Stimulated activated CD8-positive, alpha-beta memory T cell treated with anti-CD3 and anti-CD28 coated beads, Interleukin-15, amount 100 ng/mL, for 4 hours (primary cell): ENCODE measurements at places on chromosomes 7 and 10.
A peak's percentile ranks its signal among the peaks of the same experiment; 100 is the strongest.

DNA sequence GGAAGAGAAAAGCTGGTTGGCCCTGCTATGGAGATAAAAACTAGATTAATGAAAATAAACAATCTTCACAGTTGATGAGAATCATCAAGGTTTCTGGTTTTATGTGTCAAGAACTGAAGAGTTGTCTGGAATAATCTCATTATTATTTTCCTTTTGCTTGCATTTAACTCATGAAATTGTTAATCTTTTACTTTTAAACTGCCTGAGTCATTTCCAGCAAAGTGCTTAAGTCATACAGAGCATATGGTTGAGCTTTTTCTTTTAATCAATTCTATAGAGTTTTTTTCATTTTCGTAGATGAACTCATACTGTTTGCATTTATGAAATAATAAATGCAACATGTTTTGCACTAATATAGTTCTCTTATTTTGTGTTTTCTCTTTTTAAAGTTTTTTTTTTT, 747.9 kb downstream of the NXPH1 start:
- no peak for DNase-seq

DNA sequence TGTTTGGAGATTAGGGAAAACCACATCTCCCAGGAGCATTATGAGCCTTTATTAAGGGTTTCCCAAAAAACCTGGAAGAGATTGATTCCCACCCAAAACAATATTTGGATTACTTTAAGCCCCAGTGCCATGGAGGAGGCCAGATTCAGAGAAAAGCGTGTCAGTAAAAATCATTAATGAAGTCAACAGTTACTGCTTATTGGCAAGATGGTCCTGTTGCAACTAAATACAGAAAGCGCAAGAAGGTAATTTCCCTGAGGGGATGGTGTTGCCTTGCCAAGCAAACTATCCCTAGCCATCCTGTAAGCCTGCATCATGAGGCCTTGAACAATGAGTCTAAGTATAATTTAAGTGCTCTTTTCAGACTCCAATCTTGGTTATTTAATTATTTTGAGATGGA, 156.6 kb downstream of the SPAG6 start:
- no peak for DNase-seq

- no peak for DNase-seq
Measured at GRCh38 chr7:36456138-36456537, 66.5 kb downstream of the ANLN start.

GRCh38 chr10:43262902-43263466, 3.9 kb downstream of the RASGEF1A start:
- DNase-seq: no peak

DNA sequence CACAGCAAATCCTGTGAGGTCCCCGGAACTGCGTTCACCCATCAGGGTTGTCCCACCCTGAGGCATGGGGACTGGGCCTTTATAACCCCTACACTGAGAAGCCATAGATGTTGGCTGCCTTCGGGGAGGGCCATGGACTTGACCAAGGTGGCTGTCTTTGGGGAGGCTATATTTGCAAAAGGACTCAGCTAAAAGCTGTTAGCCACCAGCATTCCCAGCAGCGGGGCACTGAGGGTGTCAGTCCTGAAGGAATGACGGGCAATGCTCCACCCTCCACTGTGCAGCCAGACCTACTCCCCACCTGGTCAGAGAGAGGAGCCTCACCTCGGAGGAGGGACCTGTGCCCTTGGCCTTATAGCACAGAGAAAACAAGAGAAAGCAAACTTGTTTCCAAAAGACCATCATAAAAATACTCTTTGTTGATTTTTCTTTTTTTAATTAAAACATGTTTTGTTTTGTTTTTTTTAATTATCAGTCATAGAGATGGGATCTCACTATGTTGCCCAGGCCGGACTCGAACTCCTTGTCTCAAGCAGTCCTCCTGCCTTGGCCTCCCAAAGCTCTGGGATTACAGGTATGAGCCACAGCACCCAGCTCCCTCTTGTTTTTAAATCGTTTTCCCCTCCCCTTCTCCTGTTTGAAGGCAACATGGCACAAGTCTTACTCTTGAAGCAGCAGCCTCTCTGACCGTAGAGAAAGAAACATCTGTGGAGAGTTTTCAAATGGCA, 26.7 kb upstream of the CUX1 start:
- no peak for DNase-seq

DNA sequence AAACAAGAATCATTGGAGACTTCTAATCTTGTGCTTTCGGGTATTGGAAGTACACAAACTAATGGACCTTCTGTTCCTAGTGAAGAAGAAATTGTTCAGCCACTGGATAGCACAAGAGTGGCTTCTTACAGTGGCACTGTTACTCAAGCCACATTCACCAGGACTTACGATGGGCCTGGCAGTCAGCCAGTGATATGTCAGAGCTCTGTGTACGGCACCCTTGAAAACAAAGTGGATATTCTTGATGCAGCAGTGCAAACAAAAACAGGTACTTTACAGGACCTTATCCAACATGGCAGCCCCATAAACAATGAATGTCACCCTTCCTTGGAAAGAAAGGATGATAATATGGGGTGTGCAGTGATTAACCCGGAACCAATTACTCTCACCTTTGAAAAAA, 61.6 kb downstream of the TASOR2 start:
- no peak for DNase-seq

GRCh38 chr10:3774814-3775695, 10.0 kb downstream of the KLF6 start:
- no peak for DNase-seq

- DNase-seq: no peak
Measured at GRCh38 chr10:43287056-43288007, 20.5 kb upstream of the RASGEF1A start.

DNA sequence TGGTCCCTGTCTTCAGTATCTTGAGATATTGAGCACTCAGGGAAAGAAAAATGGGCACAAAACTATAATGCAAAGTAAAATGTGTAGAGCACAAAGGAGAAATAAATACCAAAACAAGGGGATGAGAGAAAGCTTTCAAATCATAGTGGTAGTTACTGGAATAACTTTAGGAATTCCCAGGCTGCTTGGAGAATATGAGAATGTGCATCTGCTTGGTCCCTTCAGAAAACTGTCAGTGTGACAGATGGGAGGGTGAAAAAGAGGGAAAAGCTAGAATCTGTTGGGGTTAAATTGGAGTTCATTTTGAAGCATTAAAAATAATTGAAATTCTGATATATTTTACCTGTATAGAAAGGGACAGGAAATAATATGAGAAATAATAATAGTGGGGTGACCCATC, 15.3 kb downstream of the ST7 start:
- DNase-seq: no peak

GRCh38 chr10:36621346-36621745, 504.1 kb upstream of the ANKRD30A start:
- no peak for DNase-seq

DNA sequence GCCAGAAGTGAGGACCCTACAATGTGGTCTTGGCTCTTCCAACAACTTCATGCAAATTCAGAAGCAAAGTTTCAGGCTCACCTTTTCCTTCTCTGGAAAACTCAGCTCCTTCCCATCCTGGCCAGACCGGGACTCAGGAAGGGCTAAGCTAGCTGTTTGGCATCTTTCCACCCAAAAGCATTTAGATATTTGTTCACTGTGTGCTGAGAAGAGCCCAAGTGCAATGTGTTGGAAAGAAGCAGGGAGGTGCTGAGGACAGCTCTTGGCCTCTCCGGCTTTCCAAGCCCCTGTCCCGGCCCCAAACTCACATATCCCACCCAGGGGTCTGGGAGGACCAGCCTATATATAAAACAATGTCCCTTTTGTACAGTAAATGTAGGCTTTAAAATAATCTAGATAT, 44.5 kb downstream of the MKI67 start:
- no peak for DNase-seq

DNA sequence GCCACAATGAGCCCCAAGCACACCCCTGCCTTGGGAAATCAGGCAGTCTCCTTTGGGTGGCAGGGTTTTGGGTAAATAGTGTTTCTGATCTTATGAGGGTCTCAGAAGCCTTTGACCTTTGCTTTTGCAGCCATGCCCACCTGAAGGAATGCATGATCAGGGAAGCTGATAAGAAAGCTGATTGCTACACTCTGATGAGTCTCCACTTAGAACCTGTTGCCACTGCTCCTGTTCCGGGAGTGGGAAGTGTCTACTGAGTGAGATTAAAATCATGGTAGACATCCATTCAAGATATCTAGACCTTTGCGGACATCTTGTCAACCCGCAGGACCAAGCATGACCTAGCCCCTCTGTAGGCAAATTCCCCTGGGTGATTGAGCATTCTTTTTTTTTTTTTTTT, 282.6 kb downstream of the SKIDA1 start:
- DNase-seq: no peak

DNA sequence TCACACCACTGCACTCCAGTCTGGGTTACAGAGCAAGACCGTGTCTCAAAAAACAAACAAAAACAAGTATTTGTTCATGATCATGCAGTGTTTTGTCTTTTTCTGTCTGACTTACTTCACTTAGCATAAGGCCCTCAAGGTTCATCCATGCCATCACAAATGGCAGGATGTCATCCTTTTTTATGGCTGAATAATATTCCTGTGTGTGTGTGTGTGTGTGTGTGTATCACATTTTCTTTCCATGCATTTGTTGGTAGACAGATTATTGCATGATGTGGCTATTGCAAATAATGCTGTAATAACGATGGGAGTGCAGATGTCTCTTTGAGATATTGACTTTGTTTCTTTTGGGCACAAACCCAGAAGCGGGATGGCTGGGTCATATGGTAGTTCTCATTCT, 14.3 kb upstream of the MNX1 start:
- no peak for DNase-seq

- no peak for DNase-seq
Measured at GRCh38 chr7:138565071-138565450, 105.0 kb downstream of the TRIM24 start.

- DNase-seq: peak; percentile 54
Measured at GRCh38 chr10:127990846-127991542, 84.1 kb downstream of the PTPRE start.

DNA sequence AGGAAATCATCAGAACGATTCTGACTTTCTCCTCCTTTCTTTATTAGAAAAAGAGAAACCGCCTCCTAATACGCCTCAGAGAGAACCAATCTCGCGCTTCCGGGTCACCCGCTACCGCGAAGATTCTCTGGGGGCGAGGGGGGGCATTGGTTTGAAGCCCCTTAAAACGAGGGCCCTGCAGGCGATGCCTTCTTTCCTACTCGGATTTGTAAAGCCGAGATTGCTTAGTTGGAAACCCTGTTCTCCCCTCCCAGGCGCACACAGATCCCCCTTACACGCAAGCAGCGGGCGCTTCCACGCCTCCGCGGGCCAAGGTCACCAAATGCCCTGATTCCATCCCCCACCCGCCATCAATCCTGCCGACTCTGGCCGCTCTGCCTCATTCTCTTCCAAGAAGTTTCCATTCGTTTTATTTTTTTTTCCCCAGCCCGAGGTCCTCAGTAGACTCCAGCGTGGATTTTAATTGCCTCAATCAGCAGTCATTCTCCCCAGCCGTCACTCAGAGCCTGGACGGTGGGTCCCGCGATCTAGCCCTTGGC, 1.1 kb upstream of the GAD2 start:
- no peak for DNase-seq

DNA sequence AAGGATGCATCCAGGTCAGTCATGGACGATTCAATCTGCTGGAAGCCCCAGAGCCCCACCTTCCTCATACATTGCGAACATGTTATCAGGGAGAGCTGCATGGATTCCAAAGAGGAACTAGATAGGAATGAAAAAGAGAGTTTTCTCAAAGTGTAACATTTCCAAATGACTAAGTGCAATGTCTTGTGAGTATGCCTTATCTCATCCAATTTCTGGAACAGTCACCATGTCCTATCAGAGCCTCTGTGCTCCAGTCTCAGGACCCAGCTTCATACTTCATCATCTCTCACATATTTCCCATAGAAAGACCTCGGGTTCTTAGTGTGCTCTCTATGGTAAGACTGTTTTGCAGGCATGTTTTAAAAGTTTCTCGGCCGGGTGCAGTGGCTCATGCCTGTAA, 26.8 kb downstream of the ZC3HC1 start:
- DNase-seq: no peak

- no peak for DNase-seq
Measured at GRCh38 chr10:113628607-113629153, 35.2 kb downstream of the NRAP start.

DNA sequence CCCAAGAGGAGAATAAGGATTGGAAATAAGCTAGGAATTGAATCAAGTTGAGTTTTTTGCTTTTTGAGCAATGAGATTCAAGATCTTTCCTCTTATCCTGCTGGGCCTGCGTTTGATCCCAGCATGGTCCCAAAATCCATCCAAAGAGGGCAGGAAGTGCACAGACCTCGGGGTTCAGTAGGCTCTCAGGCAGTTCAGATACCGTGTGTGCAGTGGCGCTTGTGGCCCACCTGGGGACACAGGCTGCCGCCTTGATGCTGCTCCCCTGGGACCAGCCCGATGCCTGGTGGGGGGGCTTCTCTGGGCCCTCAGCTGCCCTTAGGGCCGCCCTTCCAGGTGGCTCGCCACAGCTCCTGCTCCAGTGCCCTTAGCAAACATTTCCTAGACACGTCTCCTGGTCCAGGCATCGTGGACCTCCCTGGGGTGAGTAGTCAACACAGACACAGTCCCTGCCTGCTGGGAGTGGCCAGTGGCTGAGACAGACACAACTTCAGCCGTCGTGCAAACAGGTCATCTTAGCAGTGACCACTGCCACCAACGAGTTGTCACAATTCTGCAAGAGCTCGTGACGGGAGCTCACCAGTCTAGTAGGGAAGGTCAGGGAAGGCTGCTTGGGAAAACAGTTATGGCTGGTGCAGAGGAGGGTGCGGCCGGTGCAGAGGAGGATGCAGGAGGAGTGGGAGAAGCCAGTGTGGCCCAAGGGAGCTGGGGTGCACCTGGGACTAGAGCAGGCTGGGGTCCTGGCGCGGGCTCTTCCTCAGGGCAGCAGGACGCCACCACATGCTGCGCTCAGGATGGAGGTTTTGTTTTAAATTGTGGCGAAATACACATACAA, 21.7 kb upstream of the JAKMIP3 start:
- no peak for DNase-seq
